MCF 10A (cell line): ENCODE measurements at places on chromosomes 1 and 21.

GRCh38 chr21:41707960-41708330 lies 58.9 kb downstream of the RIPK4 start:
- no peak for DNase-seq

DNA sequence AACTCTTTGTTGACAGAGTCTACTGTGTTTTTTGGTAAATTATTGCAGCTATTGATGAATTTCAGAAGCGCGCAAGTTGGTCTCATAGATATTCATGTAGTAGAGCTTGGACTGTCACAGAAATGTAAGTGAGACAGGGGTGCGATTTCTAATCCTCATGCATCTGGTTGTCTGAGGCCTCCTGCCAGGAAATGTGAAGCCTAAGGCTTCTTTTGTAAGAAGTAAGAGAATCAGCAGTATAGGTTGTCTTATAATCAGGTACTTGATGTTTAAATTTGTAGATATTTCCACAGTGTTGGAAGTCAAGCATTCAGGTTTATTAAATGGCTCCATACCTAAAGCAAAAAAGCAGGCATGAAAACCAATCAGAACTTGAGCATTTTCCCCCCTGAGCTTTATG lies 332.9 kb upstream of the FMN2 start:
- no peak for DNase-seq

DNA sequence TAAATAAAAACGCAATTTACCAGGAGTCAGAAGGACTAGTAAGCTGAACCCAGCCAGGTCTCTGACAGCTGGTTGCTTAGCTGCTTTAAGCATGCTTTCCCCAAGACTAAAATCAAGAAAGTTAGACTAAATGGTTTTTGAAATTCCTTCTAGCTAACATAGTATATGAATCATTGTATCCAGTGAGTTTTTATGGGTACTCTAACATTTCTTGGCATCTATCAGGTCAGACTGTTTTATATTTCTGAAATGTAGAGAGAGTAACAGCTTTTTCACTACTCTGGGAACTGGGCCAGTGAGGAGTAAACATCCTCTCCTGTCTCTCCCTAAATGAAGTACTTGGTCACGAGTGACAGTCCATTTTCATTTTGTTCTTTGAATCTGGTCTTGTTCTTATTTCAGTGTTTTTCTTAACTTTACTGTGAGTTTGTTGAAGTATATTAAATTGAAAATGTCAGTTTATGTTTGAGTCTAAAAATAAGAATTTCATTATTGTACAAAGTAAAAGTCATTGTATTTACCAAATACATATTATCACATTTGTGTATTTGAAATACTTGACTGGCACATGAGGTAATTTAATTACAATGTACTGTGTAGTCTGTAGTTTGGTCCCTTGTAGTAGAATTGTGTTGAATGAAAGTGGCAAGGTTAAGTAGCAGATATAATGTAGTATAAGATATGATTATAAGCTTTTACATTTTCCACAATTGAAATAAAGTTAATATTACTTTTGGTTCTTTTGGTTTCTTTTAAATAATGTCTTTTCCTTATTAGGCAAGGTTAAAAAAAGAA lies 47.6 kb downstream of the PKN2 start:
- peak; percentile 65 for DNase-seq

GRCh38 chr1:168917796-168918195 lies 188.7 kb upstream of the ATP1B1 start:
- DNase-seq, result no peak

- no peak for DNase-seq
These were observed 12.0 kb downstream of the PKP1 start for GRCh38 chr1:201295346-201295745.

GRCh38 chr1:88825721-88826120 lies 65.6 kb downstream of the GTF2B start:
- DNase-seq, result no peak

- peak; percentile 89 for DNase-seq
These were observed 633.8 kb downstream of the PTPRC start for GRCh38 chr1:199272628-199273086.

DNA sequence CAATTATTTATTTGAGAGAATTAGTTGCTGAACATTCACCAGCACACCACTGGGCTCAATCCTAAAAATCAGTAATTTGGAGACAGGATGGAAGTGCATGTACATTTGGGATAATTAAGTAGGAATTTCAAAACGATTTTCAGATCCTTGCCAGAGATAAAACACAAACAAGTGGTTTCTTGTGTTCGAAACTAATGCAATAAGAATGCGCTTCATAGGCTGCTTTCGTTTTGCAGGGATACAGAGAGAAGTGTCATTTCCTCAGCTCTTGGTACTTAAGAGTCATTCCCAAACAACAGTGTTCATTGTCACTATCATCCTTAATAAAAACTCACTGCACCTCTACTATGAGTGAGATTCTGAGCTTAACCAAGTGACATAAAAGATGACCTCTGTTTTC lies 20.6 kb upstream of the USP24 start:
- peak; percentile 62 for DNase-seq

DNA sequence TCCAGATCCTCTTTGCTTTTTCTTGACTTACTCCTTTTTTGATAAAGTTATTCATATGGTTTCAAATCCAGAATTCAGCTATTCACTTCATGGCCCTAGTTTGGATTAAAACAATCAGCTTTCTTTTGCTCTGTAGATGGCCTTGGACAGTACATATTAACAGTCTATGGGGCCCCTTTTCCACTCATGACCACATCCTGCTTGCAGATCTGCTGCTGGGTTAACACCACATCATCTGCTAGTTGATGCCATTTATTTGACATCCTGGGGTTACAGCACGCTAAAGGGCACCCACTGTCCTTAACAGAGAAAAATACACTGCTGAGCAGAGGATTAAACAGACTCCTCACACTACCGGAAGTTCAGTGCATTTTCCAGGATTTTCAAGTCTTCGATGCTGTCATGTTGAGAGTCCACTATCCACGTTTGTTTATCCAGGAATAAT lies 941 bp upstream of the IFI16 start:
- no peak for DNase-seq

DNA sequence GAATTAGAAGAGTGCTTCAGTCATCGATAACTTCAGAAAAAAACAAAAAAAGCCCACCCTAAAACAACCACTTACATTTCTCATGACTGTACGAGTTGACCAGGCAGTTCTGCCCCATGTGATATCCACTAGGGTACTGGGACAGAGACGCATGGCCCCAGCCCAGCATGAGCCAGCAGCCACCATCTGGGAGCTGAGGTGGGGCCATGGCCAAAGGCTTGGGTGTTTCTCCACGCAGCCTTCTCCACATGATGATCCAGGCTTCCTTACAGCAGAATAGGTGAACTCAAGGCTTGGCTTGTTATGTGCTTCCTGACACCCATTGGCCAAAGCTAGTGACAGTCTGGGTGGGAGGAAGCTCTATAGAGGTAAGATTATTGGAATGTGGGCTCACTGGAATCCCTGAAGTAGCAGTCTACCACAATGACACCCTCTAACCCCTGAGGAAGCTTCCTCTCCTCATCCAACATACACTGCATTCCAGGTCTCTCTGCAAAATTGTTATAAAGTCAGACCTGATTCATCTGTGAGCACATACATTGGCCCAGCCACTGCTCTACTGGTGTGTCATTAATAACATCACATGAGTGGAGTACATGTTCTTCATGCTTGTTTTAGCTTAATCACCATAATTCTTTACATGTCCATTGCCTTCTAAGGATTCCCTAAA lies 66.3 kb upstream of the NTPCR start:
- no peak for DNase-seq

GRCh38 chr1:228459091-228459993 lies 27.8 kb upstream of the RNF187 start:
- peak; percentile 93 for DNase-seq

DNA sequence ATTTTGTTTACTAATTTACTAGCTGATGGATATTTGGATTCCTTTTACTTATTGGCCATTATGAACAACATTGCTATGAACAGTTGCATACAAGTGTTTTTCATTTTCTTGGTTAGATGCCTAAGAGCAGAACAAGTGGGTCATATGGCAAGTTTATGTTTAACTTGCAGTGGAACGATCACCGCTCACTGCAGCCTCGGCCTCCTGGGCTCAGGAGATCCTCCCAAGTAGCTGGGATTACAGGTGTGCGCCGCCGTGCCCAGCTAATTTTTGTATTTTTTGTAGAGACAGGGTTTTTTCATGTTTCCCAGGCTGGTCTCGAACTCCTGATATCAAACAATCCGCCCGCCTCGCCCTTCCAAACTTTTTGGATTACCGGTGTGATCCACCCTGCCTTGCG lies 820.5 kb upstream of the TMPRSS15 start:
- no peak for DNase-seq

DNA sequence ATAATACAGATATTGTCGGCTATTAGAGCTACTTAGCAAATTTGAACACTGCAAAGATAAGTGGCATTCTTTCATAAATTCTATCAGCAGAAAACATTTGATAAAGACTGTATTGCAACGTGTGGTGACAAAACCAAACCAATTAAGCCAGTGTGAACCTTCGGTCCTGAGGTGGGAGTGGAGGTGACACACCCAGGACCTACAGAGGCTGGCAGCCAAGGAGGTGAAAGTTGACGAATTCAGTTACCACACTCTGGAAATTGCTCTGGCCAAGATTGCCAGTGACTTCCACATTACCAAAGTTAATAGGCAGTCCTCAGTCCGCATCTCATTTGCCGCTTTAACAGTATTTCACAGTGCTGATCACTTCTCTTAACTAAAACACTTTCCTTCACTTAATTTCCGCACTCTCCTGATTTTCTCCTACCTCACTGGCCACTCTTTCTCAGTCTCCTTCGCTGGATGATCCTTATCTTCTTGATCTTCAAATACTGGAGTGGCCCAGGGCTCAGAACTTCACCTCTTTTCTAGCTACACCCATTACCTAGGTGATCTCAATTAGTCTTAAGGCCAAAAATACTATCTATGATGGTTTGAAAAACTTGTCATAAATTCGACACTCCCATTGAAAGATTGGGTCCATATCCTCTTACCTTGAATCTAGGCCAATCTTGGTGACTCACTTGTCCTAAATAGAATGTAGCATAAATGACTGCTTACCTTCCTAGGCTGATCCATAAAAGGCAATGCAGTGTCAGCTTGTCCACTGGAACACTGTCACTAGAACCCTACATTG lies 5.1 kb upstream of the CDC42BPA start:
- DNase-seq, result peak; percentile 69

DNA sequence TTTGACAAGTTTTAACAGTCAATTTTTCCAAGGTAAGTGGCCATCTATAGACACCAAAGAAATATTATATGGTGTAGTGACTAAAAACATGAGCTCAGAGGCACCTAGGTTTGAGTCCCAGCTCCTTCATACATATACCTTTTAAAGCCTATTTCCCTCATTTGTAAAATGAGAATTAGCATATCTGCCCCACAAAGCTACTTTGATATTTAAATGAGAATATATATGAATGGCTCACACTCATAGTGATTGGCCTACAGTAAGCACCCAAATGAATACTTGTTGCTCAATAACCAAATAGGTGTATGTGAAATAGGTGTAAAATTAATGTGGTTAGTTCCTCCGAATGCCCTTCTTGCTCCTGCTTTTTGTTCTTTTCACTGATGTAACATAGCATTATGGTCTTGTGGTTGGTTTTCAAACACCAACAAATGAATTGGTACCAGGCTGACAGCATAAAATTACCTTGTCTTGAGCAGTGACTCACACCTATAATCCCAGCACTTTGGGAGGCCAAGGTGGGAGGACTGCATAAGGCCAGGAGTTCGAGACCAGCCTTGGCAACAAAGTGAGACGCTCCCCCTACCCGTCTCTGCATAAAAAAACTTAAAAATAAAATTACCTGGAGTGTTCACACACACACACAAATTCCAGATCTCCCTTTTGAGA lies 25.3 kb downstream of the CNIH4 start:
- DNase-seq, result no peak

GRCh38 chr1:182910143-182910542 lies 42.8 kb downstream of the SHCBP1L start:
- no peak for DNase-seq

- DNase-seq, result peak; percentile 90
These were observed 18.5 kb downstream of the CAMK1G start for GRCh38 chr1:209601809-209602657.

DNA sequence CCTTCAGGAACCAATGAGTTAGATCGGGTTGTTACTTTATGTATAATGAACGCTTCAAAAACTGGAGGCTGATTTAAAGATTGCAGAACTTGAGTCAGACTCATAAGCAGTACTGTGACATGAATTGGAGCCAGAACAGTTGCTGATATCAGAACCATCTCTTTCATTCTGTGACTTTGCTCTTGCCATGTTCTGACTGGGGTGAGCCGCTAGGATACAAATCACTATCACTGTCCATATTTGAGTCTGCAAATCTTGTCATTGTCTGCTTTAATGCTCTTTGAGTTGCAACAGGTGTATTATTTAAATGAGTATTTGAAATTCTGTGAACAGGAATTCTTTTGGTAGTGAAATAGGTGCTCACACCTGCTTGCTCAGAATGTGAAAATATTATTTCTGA lies 52.5 kb downstream of the LRIG2 start:
- no peak for DNase-seq

- peak; percentile 62 for DNase-seq
These were observed 616.9 kb downstream of the KIF26B start for GRCh38 chr1:245771511-245772281.

GRCh38 chr1:201966171-201966570 lies 10.9 kb downstream of the TIMM17A start:
- DNase-seq, result no peak

DNA sequence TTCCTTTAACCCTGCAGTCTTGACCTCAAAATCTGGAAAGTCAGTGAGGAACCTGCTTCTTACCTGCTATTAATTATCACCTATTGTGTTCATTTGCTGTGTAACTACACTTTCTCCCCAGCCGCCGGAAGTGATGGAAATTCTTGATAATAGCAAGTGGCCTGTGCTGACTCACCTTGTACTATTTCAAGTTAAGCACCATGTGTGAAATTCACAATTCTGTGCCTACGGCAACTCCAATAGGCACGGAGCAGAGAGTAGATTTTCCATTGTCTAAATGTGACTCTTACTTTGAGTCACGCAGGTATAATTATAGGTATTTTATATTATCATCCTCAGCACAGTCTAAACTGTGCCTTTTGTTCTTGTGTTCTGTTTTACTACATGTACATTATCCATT lies 466.8 kb downstream of the KIF26B start:
- DNase-seq, result peak; percentile 90

- DNase-seq, result no peak
These were observed 177.1 kb upstream of the EDN2 start for GRCh38 chr1:41661428-41662060.

GRCh38 chr1:190476806-190477205 lies 858 bp downstream of the BRINP3 start:
- no peak for DNase-seq

DNA sequence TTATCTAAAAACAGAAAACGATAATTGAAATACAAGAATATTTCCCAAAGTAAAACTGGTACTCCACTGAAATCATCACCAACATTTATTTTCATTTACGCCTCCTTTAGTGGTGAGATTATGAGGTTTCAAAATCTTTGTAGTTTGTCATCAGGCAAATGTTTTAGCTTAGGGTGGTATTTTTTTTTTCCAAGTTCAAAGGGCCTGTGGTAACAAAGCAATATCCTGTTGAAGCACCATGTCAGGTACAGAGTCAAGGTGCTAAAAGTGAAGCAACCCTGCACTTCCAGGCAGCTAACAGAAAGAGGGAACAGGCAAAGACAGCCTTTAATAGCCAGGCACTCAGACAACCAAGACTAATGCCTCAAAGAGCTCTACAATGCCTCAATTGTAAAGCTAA lies 89.2 kb downstream of the JAK1 start:
- no peak for DNase-seq

- DNase-seq, result no peak
These were observed 16.7 kb downstream of the LPAR3 start for GRCh38 chr1:84876353-84876752.
